ENCODE measurements at places on chromosomes 7 and 10. TPM values are rescaled to one million over a fixed set of nuclear protein-coding genes. Genes with fewer than 3 reads are reported as not detected.

CFAP46 gene
- 4.6 TPM for total RNA-seq

ASB4 gene
- total RNA-seq = 7.0 TPM

KCND2 gene
- 1.3 TPM for total RNA-seq

CRPPA gene
- total RNA-seq = 6.8 TPM

ASZ1 gene
- not detected for total RNA-seq

AASS gene
- total RNA-seq = 62.9 TPM

ATP6V0A4 gene
- total RNA-seq = 57.6 TPM

PRKCQ gene
- total RNA-seq = 17.2 TPM

GDF10 gene
- total RNA-seq = 1.6 TPM

LBX1 gene
- total RNA-seq = 1.5 TPM

PROSER2 gene
- 12.4 TPM for total RNA-seq

FBXL15 gene
- total RNA-seq = 14.8 TPM

OR13A1 gene
- 0.06 TPM for total RNA-seq

GIMAP6 gene
- 18.9 TPM for total RNA-seq

CACNA2D1 gene
- total RNA-seq = 52.7 TPM

NKX6-2 gene
- total RNA-seq = 0.06 TPM

Data from metanephros (tissue), 2 donors.